ENCODE measurements at places on chromosomes 6 and 20. TPM values are rescaled to one million over a fixed set of nuclear protein-coding genes. Genes with fewer than 3 reads are reported as not detected.

GRCh38 chr6:107695061-107695720 is 128.9 kb downstream of the SCML4 start:
- H3K4me1 ChIP-seq: no peaks in the 10 kb centered on the region
- no peak for DNase-seq
- H3K27me3 ChIP-seq: no peaks in the 10 kb centered on the region
- no peaks in the 10 kb centered on the region for H3K36me3 ChIP-seq
- H3K4me3 ChIP-seq: no peak overlapping the region

GRCh38 chr20:32804022-32804715 is 15.6 kb upstream of the MAPRE1 start:
- H3K4me1 ChIP-seq: no peaks in the 10 kb centered on the region
- no peak overlapping the region for H3K4me3 ChIP-seq
- no peaks in the 10 kb centered on the region for H3K36me3 ChIP-seq
- no peak overlapping the region for H3K27ac ChIP-seq
- no peaks in the 10 kb centered on the region for H3K27me3 ChIP-seq
- DNase-seq: no peak

GRCh38 chr6:130526466-130526865 is 160.6 kb downstream of the TMEM200A start:
- DNase-seq: no peak
- H3K4me3 ChIP-seq: no peak overlapping the region
- H3K4me1 ChIP-seq: no peaks in the 10 kb centered on the region

- H3K4me1 ChIP-seq: no peaks in the 10 kb centered on the region
- no peaks in the 10 kb centered on the region for H3K36me3 ChIP-seq
- no peak overlapping the region for H3K27ac ChIP-seq
Measured at GRCh38 chr20:1788044-1788443, 107.2 kb upstream of the SIRPA start.

GRCh38 chr20:47055699-47056369 is 161.2 kb downstream of the EYA2 start:
- no peaks in the 10 kb centered on the region for H3K4me1 ChIP-seq
- no peaks in the 10 kb centered on the region for H3K36me3 ChIP-seq
- no peaks in the 10 kb centered on the region for H3K27me3 ChIP-seq
- no peak for DNase-seq
- H3K27ac ChIP-seq: no peak overlapping the region

GRCh38 chr6:28543651-28544610 is 18.2 kb downstream of the GPX5 start:
- DNase-seq: no peak
- H3K36me3 ChIP-seq: no peaks in the 10 kb centered on the region
- no peaks in the 10 kb centered on the region for H3K4me1 ChIP-seq
- H3K27ac ChIP-seq: no peak overlapping the region

GRCh38 chr6:130715058-130715457 is 112.1 kb upstream of the SMLR1 start:
- H3K27ac ChIP-seq: no peak overlapping the region
- H3K27me3 ChIP-seq: no peaks in the 10 kb centered on the region
- no peak for DNase-seq
- no peak overlapping the region for H3K4me3 ChIP-seq
- no peaks in the 10 kb centered on the region for H3K4me1 ChIP-seq

GRCh38 chr6:125299257-125299656 is 2.5 kb downstream of the HDDC2 start:
- peaks cover 14% of the 10 kb centered on the region for H3K4me1 ChIP-seq
- no peak overlapping the region for H3K4me3 ChIP-seq
- H3K27me3 ChIP-seq: no peaks in the 10 kb centered on the region
- H3K27ac ChIP-seq: no peak overlapping the region

GRCh38 chr20:49945306-49945700 is 9.1 kb downstream of the RNF114 start:
- no peak overlapping the region for H3K4me3 ChIP-seq
- no peaks in the 10 kb centered on the region for H3K4me1 ChIP-seq
- no peaks in the 10 kb centered on the region for H3K27me3 ChIP-seq
- DNase-seq: no peak
- peaks cover 84% of the 10 kb centered on the region for H3K36me3 ChIP-seq
- no peak overlapping the region for H3K27ac ChIP-seq

DNA sequence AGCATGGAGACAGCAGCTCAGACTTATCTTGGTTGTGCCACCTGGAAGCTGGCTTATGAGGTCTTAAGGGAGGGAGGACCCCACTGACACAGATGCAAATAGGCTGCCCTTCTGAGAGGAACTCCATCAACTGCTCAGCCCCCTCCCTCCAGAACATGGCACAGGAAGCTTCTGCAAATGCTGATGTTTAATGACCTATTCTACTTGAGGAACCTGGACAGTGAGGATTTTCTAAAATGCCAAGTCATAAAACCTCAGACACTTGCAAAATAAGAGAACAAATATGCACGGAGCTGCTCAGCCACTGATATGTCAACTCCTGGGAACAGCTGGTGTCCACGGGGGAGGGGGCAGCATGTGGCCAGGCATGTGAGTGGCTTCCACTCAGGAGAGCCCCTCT is 3.5 kb downstream of the CST9 start:
- no peaks in the 10 kb centered on the region for H3K27me3 ChIP-seq
- no peaks in the 10 kb centered on the region for H3K36me3 ChIP-seq
- no peak overlapping the region for H3K4me3 ChIP-seq
- H3K27ac ChIP-seq: no peak overlapping the region
- no peaks in the 10 kb centered on the region for H3K4me1 ChIP-seq

- no peaks in the 10 kb centered on the region for H3K27me3 ChIP-seq
- no peaks in the 10 kb centered on the region for H3K4me1 ChIP-seq
- DNase-seq: no peak
- no peak overlapping the region for H3K4me3 ChIP-seq
Measured at GRCh38 chr6:27161115-27161514, 86.4 kb upstream of the PRSS16 start.

DNA sequence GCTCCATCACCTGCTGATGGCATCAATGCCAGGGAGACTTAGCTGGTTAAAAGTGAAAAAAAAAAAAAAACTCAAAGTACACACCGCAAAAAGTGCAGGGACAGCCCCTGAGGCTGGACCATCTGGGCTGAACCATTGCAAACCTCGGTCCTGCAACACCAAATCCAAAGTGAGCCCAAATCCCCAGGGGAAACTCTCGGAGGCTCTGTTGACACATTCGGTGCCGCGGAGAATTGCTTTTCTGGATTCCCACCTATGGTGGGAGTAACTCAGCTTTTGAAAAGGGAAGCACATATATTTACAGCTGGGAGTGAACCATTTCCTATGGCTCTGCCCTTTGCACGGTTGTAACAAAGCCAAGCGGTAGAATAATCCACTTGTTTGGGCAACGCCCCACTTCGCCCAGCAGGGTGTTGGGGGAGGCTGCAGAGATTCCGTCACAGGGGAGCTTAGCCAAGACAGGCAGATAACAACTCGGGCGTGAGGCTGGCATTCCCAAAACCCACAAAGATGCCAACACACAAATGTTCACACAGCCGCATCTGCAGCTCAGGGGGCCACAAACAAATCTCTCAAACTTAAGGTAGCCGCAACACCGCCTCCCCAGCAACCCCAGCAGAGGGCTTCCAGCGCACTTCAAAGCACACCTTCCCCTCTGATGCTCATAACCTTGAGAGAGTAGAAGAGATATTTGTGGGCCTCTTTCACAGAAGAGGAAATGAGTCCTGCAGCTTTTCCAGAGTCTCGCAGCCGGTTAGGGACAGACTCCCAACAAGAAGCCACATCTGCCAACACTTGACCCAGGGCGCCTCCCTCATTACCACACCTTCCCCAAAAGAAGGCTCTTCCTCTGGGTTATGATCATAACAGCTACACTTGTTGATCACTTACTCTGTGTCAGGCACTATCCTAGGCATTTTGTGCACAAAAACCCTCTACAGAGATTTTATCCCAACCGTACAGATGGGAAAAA is 11.4 kb downstream of the ZC3H12D start:
- no peak overlapping the region for H3K4me3 ChIP-seq
- DNase-seq: no peak
- H3K36me3 ChIP-seq: no peaks in the 10 kb centered on the region
- no peaks in the 10 kb centered on the region for H3K4me1 ChIP-seq
- no peak overlapping the region for H3K27ac ChIP-seq

GRCh38 chr6:133997267-133997666 is 44.2 kb downstream of the TBPL1 start:
- no peaks in the 10 kb centered on the region for H3K27me3 ChIP-seq
- H3K36me3 ChIP-seq: no peaks in the 10 kb centered on the region
- H3K4me1 ChIP-seq: peaks cover 5% of the 10 kb centered on the region
- no peak overlapping the region for H3K4me3 ChIP-seq
- H3K27ac ChIP-seq: no peak overlapping the region

GRCh38 chr6:113824866-113825265 is 32.3 kb upstream of the MARCKS start:
- no peaks in the 10 kb centered on the region for H3K4me1 ChIP-seq
- H3K36me3 ChIP-seq: no peaks in the 10 kb centered on the region
- H3K27me3 ChIP-seq: no peaks in the 10 kb centered on the region
- H3K27ac ChIP-seq: no peak overlapping the region

DNA sequence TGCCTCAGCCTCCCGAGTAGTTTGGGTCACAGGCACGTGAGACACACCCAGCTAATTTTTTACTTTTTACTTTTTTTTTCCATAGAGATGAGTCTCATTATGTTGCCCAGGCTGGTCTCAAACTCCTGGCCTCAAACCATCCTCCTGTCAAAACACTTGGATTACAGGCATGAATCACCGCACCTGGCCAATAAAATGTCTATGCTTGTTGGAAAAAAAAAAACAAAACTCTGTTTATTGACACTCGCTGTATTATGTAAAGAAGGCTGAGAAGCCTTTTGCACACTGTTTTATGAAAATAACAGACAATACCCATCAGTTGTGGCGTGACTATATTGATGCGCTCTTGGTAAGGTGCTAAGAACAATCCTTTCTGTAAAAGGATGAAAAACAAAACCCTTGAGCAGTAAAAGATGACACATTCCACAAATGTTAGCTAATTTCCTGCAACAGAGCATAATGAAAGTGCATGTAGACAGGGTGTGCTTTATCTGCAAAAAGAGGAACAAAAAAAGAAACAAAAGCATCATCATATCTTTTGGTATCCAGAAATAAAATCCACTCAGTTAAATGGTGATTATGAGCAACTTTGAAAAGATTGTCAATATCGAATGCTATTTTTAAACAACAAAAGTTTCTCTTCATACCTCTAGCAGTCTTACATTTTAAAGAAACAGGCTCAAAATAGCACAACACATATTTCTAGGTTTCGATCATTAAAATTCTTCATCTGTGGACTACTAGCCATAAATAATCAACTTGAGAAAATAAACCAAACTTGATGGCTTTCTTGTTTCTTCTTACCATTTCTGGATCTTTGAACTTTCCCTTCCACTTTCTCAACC is 108.3 kb upstream of the PHACTR1 start:
- no peaks in the 10 kb centered on the region for H3K36me3 ChIP-seq
- no peak overlapping the region for H3K4me3 ChIP-seq
- no peak for DNase-seq

- no peak for DNase-seq
- no peaks in the 10 kb centered on the region for H3K4me1 ChIP-seq
- no peaks in the 10 kb centered on the region for H3K36me3 ChIP-seq
- peak overlapping the region; percentile 39 for H3K4me3 ChIP-seq
- H3K27ac ChIP-seq: peak overlapping the region; percentile 50
Measured at GRCh38 chr6:152380351-152380767, 256.8 kb downstream of the SYNE1 start.

DNA sequence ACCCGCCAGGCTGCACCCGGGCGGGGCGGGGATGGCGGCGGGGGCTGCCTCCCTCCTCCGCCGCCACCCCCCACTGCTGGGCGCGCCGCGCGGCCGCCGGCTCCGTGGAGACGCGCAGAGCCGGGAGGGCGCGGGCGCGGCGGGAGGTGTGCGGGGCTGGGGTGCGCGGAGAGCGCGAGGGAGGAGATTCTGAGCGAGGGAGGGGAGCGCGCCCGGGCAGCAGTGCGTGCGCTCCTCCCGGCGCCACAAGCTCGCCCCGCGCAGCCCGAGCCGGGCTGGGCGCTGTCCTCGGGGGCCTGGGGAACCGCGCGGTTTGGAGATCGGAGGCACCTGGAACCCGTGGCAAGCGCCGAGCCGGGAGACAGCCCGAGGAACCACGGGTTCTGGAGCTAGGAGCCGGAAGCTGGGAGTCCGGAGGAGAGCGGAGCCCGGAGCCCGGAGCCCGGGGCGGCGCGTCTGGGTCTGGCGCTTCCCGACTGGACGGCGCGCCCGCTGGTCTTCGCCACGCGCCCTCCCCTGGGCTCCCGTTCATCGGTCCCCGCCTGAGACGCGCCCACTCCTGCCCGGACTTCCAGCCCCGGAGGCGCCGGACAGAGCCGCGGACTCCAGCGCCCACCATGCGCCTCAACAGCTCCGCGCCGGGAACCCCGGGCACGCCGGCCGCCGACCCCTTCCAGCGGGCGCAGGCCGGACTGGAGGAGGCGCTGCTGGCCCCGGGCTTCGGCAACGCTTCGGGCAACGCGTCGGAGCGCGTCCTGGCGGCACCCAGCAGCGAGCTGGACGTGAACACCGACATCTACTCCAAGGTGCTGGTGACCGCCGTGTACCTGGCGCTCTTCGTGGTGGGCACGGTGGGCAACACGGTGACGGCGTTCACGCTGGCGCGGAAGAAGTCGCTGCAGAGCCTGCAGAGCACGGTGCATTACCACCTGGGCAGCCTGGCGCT is at the start of gene NTSR1:
Gene NTSR1, plus strand, starts transcription at position 246 of the 946 bp plus-strand sequence. Its CDS starts 372 bp downstream, at position 618.
- H3K36me3 ChIP-seq: no peaks in the 10 kb centered on the region
- H3K4me3 ChIP-seq: no peak within 1 kb of the TSS
- H3K27ac ChIP-seq: no peak within 1 kb of the TSS
- no peaks in the 10 kb centered on the region for H3K4me1 ChIP-seq
- DNase-seq: no peak

DNA sequence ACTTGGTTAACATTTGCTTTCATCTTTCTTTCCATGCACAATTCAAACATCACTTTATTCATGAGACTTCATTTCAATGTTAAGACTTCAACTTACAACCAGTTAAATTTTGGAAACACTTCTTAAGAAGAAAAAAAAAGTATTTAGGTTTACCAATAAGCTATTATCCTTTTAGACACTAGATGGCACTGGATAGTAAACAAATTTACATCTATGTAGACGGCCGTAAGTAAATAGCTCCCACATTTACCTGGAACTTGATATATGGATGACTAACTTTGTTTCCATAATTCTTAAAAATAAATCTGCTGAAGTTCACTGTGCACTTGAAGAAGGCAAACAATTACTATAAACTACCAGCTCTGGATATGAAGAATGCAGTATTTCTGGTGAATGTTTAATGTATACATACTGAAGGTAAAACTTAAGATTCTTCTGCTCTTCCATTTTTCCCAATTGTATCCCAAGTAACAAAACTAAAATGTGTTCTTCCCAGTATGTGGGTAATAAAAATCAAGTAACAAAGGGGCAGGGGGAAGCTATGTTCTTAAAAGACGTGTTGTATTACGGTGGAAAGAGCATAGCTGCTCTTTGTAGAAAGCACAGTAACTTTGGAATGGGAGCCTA is 130.6 kb upstream of the C6orf118 start:
- H3K27me3 ChIP-seq: no peaks in the 10 kb centered on the region
- no peak overlapping the region for H3K27ac ChIP-seq
- H3K4me1 ChIP-seq: no peaks in the 10 kb centered on the region
- DNase-seq: no peak
- no peak overlapping the region for H3K4me3 ChIP-seq
- no peaks in the 10 kb centered on the region for H3K36me3 ChIP-seq

Gene SLC17A3
- total RNA-seq: 14.5 TPM

Gene ACOT8
- 20.4 TPM for total RNA-seq

Gene HTR1B
- not detected for total RNA-seq

Gene CNKSR3
- 40.9 TPM for total RNA-seq

Gene RNF217
- 20.7 TPM for total RNA-seq

Gene MAP3K7
- total RNA-seq: 10.4 TPM

Gene FAM217A
- not detected for total RNA-seq

Gene PLTP
- 32.6 TPM for total RNA-seq

Gene CDK19
- total RNA-seq: 4.7 TPM

Gene FARS2
- 12.7 TPM for total RNA-seq
